ENCODE measurements at places on chromosomes 3 and 15.

DNA sequence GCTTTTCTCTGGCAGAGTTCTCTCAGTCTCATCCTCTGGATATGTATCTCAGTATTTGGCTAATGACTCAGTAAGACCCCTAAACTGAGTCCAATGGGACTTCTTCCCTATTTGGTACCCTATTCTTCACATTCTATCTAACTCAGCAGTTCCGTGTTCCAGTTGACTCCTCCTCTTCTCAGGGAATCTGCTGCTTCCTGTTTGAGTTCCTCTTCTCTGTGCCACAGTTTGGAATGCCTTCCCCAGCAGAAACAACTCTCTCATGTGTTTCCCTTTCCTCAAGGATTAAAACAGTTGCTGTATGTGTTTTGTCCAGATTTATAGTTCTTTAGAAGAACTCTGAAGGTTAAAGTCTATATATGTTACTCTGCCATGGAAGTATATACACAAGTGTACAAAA lies 344.0 kb upstream of the RARB start:
- DNase-seq = no peak

GRCh38 chr3:165643425-165643824 lies 193.8 kb downstream of the BCHE start:
- DNase-seq = peak; percentile 51

GRCh38 chr3:62911526-62911925 lies 36.3 kb upstream of the CADPS start:
- no peak for DNase-seq

GRCh38 chr3:33139996-33140395 lies 26.2 kb downstream of the CRTAP start:
- no peak for DNase-seq

GRCh38 chr15:58330741-58331559 lies 100.8 kb upstream of the LIPC start:
- DNase-seq = no peak

DNA sequence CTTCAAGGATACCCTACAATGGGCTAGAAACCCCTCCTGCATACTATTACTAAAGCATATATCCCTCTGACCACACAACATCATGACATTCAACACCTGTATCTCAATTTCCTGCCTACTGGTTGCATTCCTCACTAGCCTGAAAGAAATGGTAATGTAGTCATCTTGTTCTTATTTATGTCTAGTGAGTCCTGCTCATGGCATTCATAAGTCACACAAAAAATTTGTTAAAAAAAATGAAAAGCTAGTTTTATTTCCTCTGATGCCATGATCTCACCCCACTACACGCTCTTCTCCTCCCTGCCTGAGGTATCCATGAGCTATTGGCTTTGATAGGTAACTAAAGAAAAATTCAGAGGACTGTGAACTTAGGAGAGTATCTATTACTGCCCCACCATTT lies 284.5 kb downstream of the ZNF385D start:
- DNase-seq = no peak

DNA sequence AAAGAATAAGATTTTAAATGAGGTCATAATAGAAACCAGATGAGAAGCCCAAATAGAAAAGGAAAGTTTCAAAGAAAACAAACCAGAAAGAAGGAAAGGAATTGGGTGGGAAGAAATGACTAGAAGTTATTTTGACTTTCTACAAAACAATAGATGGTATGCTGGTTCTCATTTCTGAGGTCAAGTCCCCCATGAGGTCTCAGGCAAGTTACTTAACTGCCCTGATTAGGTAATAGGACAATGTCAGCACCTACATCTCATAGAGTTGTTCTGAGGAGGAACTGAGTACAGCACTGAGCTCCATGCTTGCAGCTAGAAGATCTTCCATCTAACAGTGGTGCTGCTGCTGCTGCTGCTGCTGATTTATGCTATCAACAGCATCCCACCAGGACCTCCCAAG lies 185.9 kb downstream of the ERC2 start:
- DNase-seq = no peak

GRCh38 chr3:171831936-171832335 lies 11.2 kb upstream of the TMEM212 start:
- DNase-seq = no peak

DNA sequence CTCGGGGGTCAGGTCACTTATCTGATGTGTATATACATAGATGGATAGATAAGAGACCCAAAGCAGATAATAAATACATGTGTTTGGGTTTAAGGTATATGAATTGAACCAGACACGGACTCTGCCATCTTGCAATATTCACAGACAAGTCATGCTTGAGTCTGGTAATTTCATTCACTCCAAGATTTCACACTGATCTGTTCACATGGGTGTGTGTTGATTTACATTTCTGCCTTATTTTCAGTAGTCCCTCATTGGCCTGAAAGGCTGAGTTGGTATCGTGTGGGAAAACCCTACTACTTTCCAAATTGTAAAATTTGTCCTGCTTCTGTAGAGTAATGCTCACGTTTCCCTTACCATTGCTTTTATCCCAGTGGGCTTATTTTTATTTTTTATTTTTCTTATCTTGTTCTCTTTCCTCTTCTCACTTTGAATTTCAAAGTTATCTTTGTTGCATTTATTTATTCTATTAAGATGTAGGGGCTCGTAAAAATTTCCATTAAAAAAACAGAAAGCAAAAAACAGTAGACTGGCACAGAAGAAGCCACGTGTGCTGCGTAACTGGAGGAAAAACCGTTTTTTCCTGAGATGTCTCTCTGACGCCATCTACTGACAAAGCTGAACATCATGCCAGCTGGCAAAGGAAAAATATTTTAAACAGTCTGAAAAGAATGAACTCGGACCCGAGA lies 10.8 kb upstream of the MFSD1 start:
- DNase-seq = peak; percentile 13
